ENCODE measurements at places on chromosomes 16 and 17. TPM values are rescaled to one million over a fixed set of nuclear protein-coding genes. Genes with fewer than 3 reads are reported as not detected.

The KCNH4 gene
- total RNA-seq, result 0.03 TPM

The DNASE1L2 gene
- total RNA-seq, result 1.0 TPM

The KRTAP9-7 gene
- total RNA-seq, result not detected

The SPHK1 gene
- 24.3 TPM for total RNA-seq

The HES7 gene
- total RNA-seq, result 0.91 TPM

The TRPV3 gene
- total RNA-seq, result not detected

The MPG gene
- 233 TPM for total RNA-seq

The TSPOAP1 gene
- not detected for total RNA-seq

The KRT12 gene
- 3.4 TPM for total RNA-seq

The KRT27 gene
- not detected for total RNA-seq

The EVI2A gene
- 2.1 TPM for total RNA-seq

The CCL1 gene
- total RNA-seq, result not detected

The IL34 gene
- not detected for total RNA-seq

The TP53TG3D gene
- total RNA-seq, result 3.8 TPM

The KRT16 gene
- total RNA-seq, result 1.6 TPM

The ZNF689 gene
- total RNA-seq, result 11.5 TPM

The RBFOX1 gene
- total RNA-seq, result not detected

The TMEM204 gene
- not detected for total RNA-seq

The CD300H gene
- not detected for total RNA-seq

The NEUROD2 gene
- total RNA-seq, result not detected

The FA2H gene
- not detected for total RNA-seq

The DCUN1D3 gene
- 6.8 TPM for total RNA-seq

The KRTAP2-3 gene
- 0.29 TPM for total RNA-seq

The MFSD6L gene
- total RNA-seq, result not detected
